Neural crest cell (in vitro differentiated cells): ENCODE measurements at places on chromosomes 7 and 10.

DNA sequence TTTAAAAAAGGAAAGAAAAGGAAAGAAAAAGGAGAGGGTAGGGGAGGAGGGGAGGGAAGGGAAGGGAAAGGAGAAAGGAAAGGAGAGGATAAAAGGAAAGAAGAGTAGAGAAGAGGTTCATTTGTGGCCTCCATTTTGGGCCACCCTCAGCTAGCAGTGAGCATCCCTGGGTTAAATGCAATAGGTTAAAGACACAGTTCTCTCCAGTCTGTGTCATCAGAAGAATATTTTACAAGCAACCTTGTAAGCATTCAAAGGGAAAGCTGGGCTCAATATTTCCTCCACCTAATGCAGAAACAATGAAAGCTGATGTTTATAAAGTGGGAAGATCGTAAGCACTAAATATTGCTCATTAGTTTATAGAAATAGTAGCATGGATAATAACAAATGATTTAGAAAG lies 219.1 kb upstream of the PITRM1 start:
- no peaks in the 10 kb centered on the region for H3K27me3 ChIP-seq
- H3K4me1 ChIP-seq, result peaks cover 36% of the 10 kb centered on the region
- H3K27ac ChIP-seq, result no peak overlapping the region
- H3K36me3 ChIP-seq, result no peaks in the 10 kb centered on the region
- DNase-seq, result no peak

GRCh38 chr10:34190580-34190979 lies 624.5 kb downstream of the PARD3 start:
- no peaks in the 10 kb centered on the region for H3K27me3 ChIP-seq
- H3K4me3 ChIP-seq, result no peak overlapping the region
- H3K4me1 ChIP-seq, result peaks cover 70% of the 10 kb centered on the region
- no peaks in the 10 kb centered on the region for H3K36me3 ChIP-seq
- no peak overlapping the region for H3K27ac ChIP-seq
- DNase-seq, result no peak

- peaks cover 23% of the 10 kb centered on the region for H3K36me3 ChIP-seq
- H3K4me1 ChIP-seq, result no peaks in the 10 kb centered on the region
- no peak overlapping the region for H3K27ac ChIP-seq
- no peak overlapping the region for H3K4me3 ChIP-seq
Measured at GRCh38 chr7:127705461-127705959, 53.5 kb downstream of the SND1 start.

GRCh38 chr10:125999694-126000093 lies 103.3 kb downstream of the FANK1 start:
- peaks cover 7% of the 10 kb centered on the region for H3K4me1 ChIP-seq
- DNase-seq, result no peak
- H3K27me3 ChIP-seq, result no peaks in the 10 kb centered on the region
- H3K4me3 ChIP-seq, result no peak overlapping the region
- H3K36me3 ChIP-seq, result peaks cover 2% of the 10 kb centered on the region

GRCh38 chr10:124802313-124802675 lies 675 bp downstream of the ABRAXAS2 start:
- H3K27ac ChIP-seq, result peak overlapping the region; percentile 87
- H3K4me3 ChIP-seq, result peak overlapping the region; percentile 90
- no peaks in the 10 kb centered on the region for H3K36me3 ChIP-seq
- peaks cover 23% of the 10 kb centered on the region for H3K4me1 ChIP-seq

DNA sequence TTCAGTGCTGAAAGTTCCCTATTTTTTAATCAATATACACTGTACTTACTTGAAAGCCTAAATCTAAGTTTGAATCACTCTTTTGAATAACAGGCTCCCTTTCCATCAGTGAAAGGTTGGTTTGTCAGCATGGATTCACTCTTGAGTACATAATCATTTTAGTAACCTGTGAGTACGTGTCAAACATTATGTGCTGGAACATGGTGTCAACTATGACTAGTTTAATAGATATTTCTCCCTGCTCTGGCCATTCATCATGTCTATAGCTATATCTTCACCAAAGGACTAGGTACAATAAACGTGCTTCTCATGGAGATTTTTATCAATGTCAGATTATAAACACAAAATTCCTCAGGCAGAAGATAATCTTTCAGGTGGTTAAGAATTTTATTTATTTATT lies 61.7 kb upstream of the MDFIC start:
- no peak overlapping the region for H3K27ac ChIP-seq
- H3K27me3 ChIP-seq, result no peaks in the 10 kb centered on the region
- H3K36me3 ChIP-seq, result no peaks in the 10 kb centered on the region
- no peak overlapping the region for H3K4me3 ChIP-seq
- no peak for DNase-seq

- DNase-seq, result no peak
- H3K27ac ChIP-seq, result no peak overlapping the region
- no peaks in the 10 kb centered on the region for H3K36me3 ChIP-seq
- H3K4me1 ChIP-seq, result no peaks in the 10 kb centered on the region
- no peak overlapping the region for H3K4me3 ChIP-seq
- H3K27me3 ChIP-seq, result no peaks in the 10 kb centered on the region
Measured at GRCh38 chr7:123208793-123209192, 9.0 kb upstream of the SLC13A1 start.

GRCh38 chr7:28641752-28642545 lies 229.6 kb downstream of the CREB5 start:
- no peak overlapping the region for H3K27ac ChIP-seq
- H3K36me3 ChIP-seq, result no peaks in the 10 kb centered on the region
- H3K4me1 ChIP-seq, result peaks cover 22% of the 10 kb centered on the region

- no peak overlapping the region for H3K4me3 ChIP-seq
- no peaks in the 10 kb centered on the region for H3K4me1 ChIP-seq
- H3K36me3 ChIP-seq, result no peaks in the 10 kb centered on the region
- H3K27ac ChIP-seq, result no peak overlapping the region
- no peak for DNase-seq
Measured at GRCh38 chr7:85641331-85641730, 454.5 kb upstream of the SEMA3D start.

GRCh38 chr7:139153832-139154231 lies 44.3 kb upstream of the ZC3HAV1 start:
- peaks cover 4% of the 10 kb centered on the region for H3K36me3 ChIP-seq
- H3K27ac ChIP-seq, result no peak overlapping the region
- no peaks in the 10 kb centered on the region for H3K27me3 ChIP-seq
- DNase-seq, result no peak
- no peaks in the 10 kb centered on the region for H3K4me1 ChIP-seq

DNA sequence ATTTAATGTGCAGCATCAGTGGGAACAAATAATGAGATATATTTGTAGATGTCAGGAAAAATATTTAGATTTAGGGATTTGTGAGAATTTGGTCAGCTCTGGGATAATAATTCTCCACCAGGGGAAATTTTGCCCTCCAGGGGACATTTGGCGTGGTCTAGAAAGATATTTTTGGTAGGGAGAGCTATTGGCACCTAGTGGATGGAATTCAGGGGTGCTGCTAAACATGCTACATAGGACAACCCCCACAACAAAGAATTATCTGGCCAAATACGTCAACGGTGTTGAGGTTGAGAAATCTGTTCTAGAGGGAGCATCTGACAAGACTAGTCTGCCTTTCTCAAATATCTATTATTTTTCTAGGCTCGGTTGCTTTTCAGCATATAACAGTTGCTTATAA lies 2.1 kb downstream of the ADK start:
- H3K4me3 ChIP-seq, result no peak overlapping the region
- H3K36me3 ChIP-seq, result no peaks in the 10 kb centered on the region
- H3K27ac ChIP-seq, result no peak overlapping the region
- no peak for DNase-seq
- no peaks in the 10 kb centered on the region for H3K27me3 ChIP-seq

- H3K4me1 ChIP-seq, result peaks cover 22% of the 10 kb centered on the region
- no peaks in the 10 kb centered on the region for H3K27me3 ChIP-seq
- H3K27ac ChIP-seq, result no peak overlapping the region
- H3K4me3 ChIP-seq, result no peak overlapping the region
- DNase-seq, result no peak
Measured at GRCh38 chr10:69241575-69241974, 21.4 kb downstream of the HKDC1 start.

DNA sequence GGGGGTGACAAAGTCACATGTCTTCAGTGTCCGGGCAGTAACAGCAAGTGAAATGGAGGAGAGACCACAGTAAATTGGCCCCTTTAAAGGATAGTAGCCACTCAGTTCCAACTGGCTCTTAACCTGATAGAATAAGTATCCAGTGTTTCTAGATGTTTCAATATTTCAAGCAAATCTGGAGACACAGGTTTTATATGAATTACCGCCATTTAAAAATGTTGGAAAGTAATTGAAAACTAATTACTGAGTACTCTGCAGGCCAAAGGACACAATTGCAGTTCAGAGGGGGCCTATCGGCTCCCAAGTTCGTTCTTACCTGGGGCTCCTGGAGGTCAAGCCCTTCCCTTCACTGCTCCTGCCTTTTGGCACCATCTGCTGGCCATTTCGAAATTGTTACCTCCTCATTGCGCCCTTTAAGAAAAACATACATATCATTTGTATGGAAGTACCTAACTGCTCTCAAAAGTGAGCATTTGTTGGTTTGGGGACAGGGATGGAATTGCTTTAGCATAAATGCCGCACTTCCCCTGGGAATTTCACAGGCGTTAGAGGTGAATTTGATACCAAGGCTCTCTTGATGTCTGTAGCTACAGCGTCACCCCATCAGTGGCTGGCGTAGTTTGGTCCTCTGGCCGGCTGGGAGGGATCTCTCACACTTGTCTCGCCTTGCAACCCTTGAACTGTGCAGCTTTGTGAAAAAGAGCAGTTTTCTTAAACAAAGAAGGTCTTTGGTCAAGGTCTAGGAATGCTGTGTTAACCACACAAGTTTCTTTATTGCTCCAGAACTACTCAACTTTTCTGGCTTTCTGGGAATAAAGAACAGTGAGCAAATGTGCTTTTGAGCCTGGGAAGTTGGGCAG lies 220.0 kb downstream of the ARHGAP21 start:
- H3K36me3 ChIP-seq, result peaks cover 8% of the 10 kb centered on the region
- no peak overlapping the region for H3K27ac ChIP-seq
- no peaks in the 10 kb centered on the region for H3K27me3 ChIP-seq
- peaks cover 11% of the 10 kb centered on the region for H3K4me1 ChIP-seq

DNA sequence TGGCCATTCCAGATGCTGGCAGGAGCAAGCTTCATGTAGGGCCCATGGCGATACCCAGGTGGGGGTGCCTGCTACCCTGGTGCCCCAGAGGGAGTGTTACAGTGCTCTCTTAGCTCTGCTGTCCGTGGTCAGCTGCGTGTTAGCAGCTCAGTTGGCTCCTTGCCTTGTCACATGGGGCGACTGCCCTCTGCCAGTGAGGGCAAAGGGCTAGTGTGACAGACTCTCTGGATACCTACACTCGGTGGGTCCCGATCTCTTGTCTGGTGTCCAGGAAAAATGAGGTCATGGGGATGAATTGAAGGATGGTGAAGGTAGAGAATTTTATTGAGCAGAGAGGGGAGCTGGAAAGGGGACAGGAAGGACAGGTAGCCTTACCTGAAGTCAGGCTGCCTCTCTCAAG lies 152.2 kb downstream of the CYP26A1 start:
- H3K36me3 ChIP-seq, result no peaks in the 10 kb centered on the region
- H3K4me3 ChIP-seq, result no peak overlapping the region
- no peak overlapping the region for H3K27ac ChIP-seq
- no peak for DNase-seq
- peaks cover 3% of the 10 kb centered on the region for H3K27me3 ChIP-seq

DNA sequence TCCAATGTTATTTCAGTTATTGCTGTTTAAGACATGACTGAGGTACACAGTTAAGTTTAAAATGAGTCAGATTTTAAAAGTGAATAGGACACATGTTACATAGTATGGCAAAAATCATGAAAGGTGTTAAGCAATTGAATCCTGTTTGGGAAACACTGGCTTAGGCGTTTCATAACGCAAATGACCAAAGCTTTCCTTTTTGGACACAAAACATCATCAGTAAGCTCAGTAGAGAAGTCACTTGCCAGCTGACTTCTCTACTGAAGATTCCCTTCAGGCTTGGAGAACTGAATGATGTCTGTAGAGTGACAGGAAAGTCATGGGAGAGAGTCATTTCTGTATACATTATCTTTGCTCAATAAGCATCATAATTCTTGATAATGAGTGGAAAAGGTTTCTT lies 64.4 kb upstream of the RSBN1L start:
- no peak overlapping the region for H3K27ac ChIP-seq
- no peaks in the 10 kb centered on the region for H3K27me3 ChIP-seq
- peaks cover 5% of the 10 kb centered on the region for H3K36me3 ChIP-seq

DNA sequence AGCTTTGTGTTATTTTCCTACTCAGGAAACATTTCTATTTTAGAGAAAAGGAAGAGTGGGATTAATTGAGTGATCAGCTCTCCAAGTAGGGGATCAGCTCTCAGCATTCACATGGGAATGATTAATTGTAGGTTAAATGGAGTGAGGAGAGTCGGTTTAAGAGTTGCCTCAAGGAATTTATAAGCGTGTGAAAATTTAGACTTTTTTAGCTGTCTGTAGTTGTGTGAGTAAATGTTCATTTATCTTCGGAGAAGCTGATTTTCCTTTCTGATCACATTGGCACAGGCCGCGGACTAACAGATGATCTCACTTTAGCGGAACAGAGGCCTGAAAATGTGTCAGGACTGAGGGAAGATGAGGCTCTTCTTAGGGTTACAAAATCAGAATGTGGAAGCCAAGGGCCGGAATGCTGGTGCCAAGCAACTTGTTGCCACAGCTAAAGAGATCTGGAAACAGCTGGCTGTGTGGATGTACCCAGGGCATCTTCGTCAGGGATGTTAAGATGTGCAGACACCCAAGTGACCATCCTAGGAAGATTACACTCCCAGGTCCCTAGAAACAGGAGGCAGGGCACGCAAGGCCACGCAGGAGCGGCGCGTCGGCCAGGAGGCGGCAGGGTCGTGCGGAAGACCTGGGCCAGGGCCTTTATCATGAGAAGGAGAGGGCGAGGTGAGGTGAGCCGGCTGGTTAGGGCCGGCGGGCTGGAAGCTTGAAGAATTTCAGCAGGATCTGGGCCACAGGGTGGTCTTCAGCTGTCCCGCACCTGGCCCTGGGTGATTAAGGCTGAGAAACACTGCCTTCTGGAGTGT lies 35.1 kb upstream of the TTYH3 start:
- peaks cover 7% of the 10 kb centered on the region for H3K36me3 ChIP-seq
- H3K4me1 ChIP-seq, result peaks cover 3% of the 10 kb centered on the region
- no peaks in the 10 kb centered on the region for H3K27me3 ChIP-seq
- no peak overlapping the region for H3K27ac ChIP-seq
- DNase-seq, result no peak
- no peak overlapping the region for H3K4me3 ChIP-seq

DNA sequence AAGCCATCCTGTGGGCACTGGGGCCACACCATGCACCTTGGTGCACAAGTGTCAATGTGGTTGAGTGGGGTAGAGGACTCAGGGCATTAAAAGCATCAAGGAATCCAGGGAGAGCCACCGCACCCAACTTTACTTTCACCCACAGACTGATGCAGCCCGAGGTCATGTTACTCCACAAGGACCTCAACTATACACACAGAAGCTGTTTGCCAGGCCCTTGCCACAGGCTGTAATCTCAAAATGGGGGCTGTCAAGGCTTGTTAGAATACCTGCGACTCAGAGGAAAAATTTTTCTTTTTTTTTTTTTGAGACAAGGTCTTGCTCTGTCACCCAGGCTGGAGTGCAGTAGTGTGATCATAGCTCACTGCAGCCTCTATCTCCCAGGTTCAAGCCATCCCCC lies 26.5 kb upstream of the KCTD7 start:
- H3K36me3 ChIP-seq, result no peaks in the 10 kb centered on the region
- no peaks in the 10 kb centered on the region for H3K4me1 ChIP-seq
- DNase-seq, result no peak
- no peaks in the 10 kb centered on the region for H3K27me3 ChIP-seq
- no peak overlapping the region for H3K4me3 ChIP-seq

GRCh38 chr10:117933036-117933435 lies 113.7 kb downstream of the RAB11FIP2 start:
- no peaks in the 10 kb centered on the region for H3K27me3 ChIP-seq
- H3K4me1 ChIP-seq, result no peaks in the 10 kb centered on the region
- H3K4me3 ChIP-seq, result no peak overlapping the region
- no peaks in the 10 kb centered on the region for H3K36me3 ChIP-seq
- no peak overlapping the region for H3K27ac ChIP-seq
- no peak for DNase-seq

- H3K27me3 ChIP-seq, result no peaks in the 10 kb centered on the region
- peak overlapping the region; percentile 25 for H3K4me3 ChIP-seq
Measured at GRCh38 chr10:662686-663465, 26.6 kb downstream of the DIP2C start.
